ENCODE measurements at places on chromosomes 2 and 18.

GRCh38 chr2:29841386-29842004 lies 79.9 kb downstream of the ALK start:
- peak; percentile 10 for DNase-seq

DNA sequence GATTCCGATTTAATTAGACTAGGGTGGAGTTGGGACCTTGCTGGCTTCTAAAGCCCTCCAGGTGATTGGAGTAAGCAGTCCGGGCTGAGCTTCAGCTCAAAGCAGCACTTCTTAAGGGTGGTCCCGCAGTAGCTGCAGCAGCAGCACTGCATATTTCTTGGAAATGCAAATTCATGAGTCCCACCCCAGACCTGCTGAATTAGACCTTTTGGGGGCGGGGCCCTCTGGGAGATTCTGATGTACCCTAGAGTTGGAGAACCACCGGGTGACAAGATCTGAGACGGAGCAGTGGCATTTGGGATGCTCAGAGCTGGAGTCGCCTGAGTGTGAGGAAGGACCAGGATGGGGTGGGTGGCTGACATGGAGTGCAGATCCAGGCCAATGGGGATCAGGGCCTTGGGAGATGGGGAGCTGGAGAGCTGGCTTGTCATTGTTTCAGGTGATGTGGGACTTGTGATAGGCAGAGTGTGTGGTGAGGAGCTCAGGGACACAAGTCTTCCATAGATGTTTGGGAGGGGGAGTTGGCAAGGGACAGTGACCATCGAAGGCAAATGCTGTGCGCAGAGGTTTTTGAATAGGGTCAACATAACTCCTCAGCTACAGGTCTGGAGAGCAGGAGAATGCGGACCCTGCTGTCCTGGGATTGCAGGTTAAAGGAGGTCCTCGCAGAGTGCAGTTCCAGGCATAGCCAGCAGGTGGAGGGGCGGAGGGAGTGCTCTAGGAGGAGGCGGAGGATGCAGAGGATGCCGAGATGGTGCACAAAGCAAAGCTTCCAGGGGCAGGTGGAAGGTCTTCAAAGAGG lies 130.9 kb upstream of the RAB12 start:
- DNase-seq, result peak; percentile 23

DNA sequence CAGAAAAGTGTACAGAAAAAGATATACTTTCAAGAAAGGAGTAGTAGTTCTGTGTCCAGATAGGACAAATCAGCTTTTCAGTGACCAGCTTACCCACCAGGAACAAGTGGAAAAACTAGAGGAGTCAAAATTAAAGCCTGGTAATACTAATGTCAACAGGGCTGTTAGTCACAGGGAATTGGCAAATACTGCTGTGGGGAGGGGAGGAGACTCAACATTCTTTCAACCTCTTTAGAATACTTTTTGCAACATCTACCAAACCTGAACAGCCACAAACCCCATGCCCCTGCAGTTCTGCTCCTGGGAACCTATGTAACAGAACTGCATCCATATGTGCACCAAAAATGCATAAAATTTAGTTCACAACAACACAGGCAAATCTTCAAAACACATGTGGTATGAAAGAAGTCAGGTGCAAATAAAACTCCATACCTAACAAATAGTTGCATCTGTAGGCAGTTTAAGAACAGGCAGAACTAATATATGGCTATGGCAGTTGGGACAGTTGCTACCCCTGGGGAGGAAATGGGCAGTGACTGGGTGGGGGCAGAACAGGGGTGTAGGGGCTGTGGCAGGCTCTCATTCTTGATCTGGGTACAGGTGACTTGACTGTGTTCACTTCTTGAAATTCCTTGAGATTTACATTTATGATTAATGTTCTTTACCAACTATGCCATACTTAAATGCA lies 9.7 kb downstream of the CMPK2 start:
- DNase-seq, result no peak

- no peak for DNase-seq
Measured at GRCh38 chr2:112201696-112202430, 53.0 kb downstream of the ZC3H8 start.

DNA sequence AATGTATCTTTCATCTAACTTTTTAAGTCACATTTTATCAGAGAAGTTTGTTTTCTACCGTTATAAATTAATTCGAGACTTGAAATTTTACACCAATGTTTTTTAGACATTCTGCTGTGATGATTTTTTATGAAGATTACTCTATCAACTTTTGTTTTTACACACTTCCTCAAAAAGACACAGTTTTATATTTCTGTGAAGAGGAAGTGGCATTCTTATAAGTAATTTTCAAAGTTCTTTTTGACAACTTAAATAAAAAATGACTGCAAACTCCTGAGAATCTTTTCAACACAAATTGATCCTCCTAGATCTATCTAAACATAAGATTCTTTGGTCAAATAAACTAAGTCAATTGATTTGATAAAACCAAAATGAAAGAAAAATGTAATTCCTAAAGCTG lies 13.7 kb downstream of the ANKRD44 start:
- DNase-seq, result no peak

- no peak for DNase-seq
Measured at GRCh38 chr2:74099835-74100234, 47.9 kb downstream of the BOLA3 start.

GRCh38 chr2:56127463-56128152 lies 56.2 kb upstream of the CCDC85A start:
- peak; percentile 87 for DNase-seq

DNA sequence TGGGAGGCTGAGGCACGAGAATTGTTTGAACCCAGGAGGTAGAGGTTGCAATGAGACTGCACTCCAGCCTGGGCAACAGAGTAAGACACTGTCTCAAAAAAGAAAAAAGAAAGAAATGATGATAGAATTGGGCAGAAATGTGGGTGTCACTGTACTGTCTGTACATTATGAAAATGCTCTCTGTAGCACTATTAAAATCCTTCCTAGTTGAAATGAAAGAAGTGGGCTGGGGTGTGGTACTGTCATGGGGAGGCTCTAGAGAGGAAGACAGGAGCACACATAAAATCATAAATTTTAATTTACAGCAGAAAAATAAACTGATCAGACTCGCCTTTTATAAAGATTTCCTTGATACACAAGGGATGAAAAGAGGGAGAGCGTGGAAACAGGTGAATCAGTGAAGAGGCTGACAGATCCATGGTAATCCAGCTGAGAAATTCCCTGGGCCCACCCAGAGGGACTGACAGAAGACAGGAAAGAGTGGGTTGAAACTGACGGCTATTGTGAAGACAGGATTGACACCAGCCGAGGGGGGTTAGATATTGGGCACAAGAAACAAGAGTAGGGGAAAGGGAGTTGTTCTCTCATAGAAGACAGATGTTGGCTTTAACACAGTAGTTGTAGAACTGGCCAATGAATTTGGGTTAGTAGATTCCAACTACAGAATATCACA lies 96.4 kb upstream of the ATL2 start:
- no peak for DNase-seq

GRCh38 chr18:62976227-62976626 lies 260.9 kb downstream of the PHLPP1 start:
- DNase-seq, result peak; percentile 27

DNA sequence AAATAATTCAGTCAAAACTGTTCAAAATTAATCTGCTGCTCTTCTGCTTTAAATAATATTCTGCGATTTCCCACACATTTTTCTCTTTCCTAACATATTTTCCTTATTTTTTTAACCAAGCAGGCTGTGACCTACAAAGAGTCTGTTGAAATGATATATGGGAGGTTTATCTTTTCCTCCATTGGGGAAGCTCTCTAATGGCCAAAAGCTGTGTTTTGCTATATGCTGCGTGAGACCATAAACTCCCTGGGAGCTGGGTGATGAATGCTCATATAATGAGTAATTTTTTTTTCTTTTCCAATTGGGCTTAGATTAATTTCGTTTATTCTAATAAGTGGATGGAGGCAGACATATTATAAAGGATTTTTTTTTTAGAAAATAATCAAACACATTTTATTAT lies 72.2 kb upstream of the MAP2 start:
- no peak for DNase-seq

DNA sequence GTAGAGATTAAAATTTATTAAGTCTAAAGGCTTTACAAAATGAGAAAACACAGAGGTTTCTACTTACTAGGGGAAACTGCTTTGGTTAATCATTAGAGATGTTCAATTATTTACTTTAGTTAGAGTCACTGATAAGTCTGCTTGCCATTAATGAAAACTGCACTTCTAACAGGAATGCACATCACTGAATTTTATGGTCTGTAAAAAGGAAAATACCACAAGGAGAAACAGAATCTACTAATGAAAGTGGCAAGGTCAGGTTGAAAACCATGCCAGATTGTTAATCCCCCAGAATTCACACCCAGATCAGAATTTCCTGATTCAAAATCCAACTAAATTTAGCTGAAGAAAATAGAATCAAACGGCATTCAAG lies 90.5 kb upstream of the GRB14 start:
- no peak for DNase-seq

DNA sequence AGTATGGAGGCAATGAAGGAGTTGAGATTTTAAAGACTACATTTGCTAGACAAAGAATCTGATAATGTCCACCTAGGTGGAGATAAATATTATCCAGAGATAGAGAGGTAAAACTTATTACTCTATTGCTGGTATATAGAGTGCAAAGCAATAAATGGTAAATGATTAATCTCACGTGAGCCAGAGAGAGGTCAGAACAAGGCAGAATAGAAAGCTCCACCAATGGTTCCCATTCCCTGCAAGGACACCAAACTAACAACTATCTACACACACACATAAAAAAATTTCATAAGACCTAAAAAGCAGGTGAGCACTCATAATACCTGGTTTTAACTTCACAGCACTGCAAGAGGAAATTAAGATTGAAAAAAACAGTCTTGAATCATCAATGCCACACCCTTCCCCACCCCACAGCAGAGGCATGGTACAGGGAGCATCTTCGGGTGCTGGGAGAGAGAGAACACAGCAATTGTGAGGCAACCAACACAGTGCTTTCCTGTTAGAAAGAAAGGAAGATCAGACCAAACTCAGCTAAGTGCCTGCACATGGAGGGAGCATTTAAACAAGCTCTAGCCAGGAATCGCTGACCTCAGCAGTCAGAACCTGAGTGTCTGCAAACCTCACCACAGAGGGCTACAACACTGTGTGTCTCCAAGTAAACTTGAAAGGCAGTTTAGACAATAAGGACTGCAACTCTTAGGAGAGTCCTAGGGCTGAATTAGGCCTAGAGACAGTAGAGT lies 1432.6 kb upstream of the TMEFF2 start:
- no peak for DNase-seq

GRCh38 chr2:229153951-229154350 lies 117.1 kb downstream of the PID1 start:
- no peak for DNase-seq

DNA sequence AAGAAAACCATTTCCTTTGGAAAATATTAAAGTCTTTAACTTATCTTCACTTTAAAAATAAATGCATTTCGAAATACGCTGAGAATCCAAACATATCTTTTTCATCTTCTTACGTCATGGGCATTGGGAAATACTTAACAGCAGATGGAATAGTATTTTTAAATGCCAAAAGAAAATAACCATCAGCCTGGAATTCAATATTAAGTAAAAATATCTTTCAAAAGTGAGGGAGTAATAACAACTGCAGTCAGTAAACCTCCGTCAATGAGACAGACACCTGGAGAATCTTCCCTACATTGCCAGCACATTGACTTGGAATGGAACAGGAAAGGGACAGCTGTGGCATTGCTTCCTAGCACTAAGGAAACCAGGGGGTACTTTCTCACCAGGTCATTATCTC lies 290.4 kb upstream of the TNP1 start:
- DNase-seq, result no peak

DNA sequence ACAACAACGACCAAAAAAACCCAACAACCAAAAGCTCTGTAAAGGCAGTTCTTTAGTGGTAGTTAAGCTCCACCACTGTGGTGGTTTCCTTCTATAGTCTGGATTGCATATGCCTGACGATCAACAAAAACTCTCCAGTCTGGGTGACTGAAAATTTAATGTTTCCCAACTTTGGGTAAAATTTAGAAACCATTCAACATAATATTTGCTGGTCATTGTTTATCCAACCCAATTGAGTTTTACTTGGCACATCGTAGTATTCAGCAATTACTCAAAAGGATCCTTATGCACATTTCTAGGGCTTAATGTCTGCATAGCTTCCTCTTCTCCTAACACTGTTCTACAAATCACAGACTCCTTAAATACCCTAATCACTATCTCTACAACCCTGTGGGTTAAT lies 1080.2 kb upstream of the NRXN1 start:
- DNase-seq, result no peak

GRCh38 chr2:96111823-96112500 lies 4.4 kb downstream of the ADRA2B start:
- no peak for DNase-seq

DNA sequence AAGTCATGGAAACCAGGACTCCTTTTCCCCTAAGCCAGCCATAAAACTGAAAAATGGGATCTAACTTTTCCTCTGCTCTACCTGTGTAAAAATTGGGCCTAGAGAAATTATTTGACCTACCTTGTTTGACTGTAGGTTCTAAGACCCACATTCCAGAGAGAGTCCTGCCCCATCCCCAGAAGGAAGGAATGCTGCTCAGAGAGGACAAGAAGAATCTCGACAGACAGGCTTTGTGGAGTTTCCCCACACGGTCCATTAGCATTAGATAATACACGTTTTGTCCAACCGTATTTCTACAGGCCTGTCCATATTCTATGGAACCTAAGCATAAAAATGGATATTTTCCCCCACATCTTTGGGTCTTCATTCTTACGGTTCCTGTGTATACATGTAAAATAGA lies 403.3 kb downstream of the METTL4 start:
- no peak for DNase-seq

Data from NCI-H2081 (cell line).